ENCODE measurements at places on chromosomes 5 and 9.

GRCh38 chr9:18480662-18481093, 6.7 kb downstream of the ADAMTSL1 start:
- no peak for DNase-seq

- no peak for DNase-seq
Measured at GRCh38 chr9:129676287-129676686, 10.8 kb downstream of the PRRX2 start.

- DNase-seq = no peak
Measured at GRCh38 chr9:130364619-130365322, 80.0 kb upstream of the ASS1 start.

GRCh38 chr5:91443023-91443422, 59.9 kb upstream of the ARRDC3 start:
- DNase-seq = no peak

DNA sequence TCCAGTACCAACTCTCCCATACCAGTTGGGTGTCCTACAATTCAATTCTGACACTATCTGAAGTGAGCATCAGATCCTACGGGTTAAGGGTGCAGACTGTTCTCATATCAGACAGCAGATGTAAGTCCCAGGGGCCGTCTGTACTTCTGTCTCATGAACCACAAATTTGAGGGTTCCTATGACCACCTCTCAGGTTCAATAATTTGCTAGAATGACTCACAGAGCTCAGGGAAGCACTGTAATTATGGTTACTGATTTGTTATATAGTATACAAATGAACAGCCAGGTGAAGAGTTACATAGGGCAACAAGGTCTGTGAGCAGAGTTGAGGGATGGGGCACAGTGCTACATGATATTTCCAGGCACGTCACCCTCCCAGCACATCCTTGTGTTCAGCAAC, 499.1 kb downstream of the DMAC1 start:
- no peak for DNase-seq

- no peak for DNase-seq
Measured at GRCh38 chr9:18707489-18708205, 233.7 kb downstream of the ADAMTSL1 start.

DNA sequence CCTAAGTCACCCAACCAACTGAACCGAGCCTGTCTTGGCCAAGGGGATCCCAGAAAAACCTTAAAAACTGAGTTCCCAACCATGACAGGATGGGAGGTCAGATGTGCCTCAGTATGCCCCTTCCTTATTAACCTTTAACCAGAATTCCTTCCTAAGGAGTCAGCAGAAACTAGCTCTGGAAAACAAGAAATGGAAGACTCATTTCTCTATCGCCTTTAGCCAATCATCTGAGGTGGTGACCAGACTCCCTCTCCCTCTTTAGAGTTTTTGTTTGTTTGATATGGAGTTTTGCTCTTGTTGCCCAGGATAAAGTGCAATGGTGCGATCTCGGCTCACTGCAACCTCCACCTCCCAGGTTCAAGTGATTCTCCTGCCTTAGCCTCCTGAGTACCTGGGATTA, 37.5 kb downstream of the SLC28A3 start:
- DNase-seq = no peak

- DNase-seq = no peak
Measured at GRCh38 chr9:132588098-132588497, 5.7 kb downstream of the BARHL1 start.

GRCh38 chr9:134634667-134635230, 6.9 kb upstream of the COL5A1 start:
- no peak for DNase-seq

GRCh38 chr5:88925692-88926490, 42.9 kb upstream of the MEF2C start:
- no peak for DNase-seq

DNA sequence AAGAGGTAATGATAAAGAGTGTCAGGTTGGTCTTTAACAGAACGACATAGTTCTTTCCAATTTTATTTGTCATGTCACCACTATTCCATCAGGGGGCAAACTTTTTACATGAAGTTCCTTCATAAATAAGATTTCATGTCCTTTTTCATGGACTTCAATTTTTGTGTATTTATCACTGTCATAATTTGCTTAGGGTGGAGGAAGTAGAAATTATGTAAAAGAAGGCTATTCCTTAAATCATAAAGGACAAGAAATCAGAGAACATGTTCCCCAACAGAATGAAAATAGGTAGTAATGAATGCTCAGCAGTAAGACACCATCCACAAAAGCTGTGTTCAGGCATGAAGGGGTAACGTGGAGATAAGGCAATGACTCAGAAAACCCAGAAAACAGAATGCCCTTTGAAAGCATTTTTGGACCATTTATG, 72.7 kb downstream of the ZFAND5 start:
- DNase-seq = no peak

DNA sequence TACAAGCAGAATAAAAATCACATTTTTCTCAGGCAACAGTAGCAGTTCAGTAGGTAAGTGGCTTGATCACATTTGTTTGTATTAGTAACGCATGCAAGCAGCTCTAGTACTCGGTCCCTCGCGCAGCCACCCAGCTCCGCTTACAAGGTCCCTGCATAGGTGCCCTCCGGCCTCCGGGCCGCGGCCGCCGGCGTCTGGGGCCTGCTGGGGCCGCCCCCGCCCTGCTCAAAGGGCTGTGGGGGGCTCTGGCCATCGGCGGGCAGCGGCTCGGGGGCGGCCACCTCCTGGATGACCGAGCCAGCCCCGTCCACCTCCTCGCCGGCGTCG, 50.2 kb upstream of the UBAC1 start:
- DNase-seq = no peak

DNA sequence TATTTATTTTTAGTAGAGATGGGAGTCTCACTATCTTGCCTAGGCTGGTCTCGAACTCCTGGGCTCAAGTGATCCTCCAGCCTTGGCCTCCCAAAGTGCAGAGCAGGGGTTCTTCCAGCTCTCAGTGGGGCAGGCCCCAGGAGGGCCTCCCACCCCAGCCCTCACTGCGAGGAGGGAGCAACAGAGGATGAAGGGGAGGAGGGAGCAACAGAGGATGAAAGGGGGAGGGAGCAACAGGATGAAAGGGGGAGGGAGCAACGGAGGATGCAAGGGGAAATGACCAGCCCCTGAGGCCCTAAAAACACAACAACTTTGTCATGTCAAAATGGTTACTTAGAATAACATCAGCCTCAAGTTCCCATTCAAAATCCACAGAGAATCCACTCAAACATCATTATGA, 10.0 kb downstream of the TRIM14 start:
- no peak for DNase-seq

DNA sequence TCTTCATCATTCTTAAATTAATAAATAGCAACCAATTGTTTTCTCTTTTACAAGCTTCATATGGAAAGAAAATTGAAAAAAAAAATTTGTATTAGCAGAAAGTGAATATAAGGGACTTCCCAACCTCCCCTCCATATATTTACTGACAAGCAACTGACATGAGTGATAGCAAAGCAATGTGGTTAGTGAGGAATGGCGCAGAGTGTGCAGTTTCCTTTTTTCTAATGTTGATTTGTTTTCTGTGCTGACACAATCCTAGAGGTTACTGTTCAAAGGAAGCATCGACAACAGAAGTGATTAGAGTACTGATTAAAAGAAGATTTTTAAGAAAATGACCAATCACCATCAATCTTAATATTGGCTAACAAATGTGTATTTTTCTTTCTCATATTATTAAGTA, 1.7 kb upstream of the PTGER4 start:
- DNase-seq = no peak

DNA sequence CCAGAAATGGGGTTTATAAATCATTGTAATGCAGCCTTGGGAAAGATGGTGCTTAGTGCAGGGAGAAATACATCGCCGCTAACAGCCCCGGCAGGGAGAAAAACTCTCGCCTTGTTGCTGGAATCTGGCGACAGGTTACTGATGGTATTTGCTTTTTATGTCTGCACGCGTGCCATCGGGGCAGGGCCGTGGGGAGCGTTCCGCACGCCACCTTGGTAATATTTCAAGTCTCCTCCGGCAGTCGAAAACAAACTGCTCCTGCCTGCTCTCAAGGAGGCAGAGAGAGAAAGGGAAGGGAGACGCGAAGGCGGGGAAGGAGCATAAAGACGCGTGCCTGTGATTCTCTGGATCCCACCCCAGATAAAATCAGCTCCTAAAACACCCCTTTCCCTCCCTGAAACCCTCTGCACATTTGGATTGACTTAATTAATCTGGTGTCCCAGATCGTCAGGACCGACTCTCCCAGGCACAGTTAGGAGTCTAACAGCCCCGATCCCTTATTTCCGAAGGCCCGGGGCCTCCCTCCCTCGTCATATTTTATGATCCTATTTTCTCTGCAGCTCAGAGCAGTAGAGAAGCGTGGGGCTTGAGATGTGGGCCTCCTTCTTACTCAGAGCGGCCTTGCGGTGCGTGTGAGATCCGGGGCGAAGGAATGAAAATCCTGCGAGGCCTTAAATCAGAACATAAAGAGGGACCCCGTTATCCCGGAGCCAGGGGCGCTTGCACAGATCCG, 47.7 kb downstream of the CFAP77 start:
- DNase-seq = no peak

DNA sequence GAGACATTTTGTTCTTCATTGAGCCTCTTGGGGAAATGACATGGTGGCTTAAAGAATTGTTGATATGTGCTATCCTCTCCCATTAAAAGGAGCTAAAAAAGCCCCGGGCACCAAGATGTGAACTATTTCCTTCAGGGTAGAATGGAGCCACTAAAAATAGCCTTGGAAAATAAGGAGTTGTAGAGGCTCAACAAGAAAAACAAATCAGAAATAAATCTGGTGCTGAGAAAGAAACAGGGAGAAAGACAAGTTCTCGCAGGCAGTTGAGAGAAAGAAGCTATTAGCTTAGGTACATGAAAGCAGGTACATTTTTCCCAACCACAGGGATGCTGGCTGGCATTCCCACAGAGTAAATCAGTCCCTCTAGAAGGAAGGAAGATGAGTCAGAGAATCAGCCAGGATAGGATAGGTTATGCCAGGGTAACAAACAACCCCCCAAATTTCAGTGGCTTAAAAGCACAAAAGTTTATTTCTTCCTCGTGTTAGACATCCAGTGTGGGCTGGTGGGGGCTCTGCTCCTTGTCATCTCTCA, 134.6 kb upstream of the ADRA1B start:
- no peak for DNase-seq

DNA sequence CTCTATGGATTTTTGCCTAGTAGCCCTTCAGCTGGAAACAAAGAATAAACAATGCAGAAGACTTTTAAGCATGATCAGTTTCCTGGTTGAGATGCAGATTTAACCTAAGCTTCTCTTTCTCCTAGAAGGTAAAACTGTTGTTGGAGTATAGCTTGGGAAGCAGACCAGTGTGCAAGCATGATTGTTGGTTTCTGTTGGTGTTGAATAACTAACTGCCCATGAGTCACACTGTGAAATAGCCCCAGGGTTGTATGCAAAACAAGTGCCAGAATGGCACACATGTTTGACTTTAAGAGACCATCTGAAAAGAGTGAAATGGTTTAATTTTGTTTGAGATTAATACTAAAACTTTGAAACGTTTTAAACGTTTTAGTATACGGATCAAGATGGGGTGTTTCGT, 227.1 kb downstream of the ARHGEF28 start:
- DNase-seq = no peak

DNA sequence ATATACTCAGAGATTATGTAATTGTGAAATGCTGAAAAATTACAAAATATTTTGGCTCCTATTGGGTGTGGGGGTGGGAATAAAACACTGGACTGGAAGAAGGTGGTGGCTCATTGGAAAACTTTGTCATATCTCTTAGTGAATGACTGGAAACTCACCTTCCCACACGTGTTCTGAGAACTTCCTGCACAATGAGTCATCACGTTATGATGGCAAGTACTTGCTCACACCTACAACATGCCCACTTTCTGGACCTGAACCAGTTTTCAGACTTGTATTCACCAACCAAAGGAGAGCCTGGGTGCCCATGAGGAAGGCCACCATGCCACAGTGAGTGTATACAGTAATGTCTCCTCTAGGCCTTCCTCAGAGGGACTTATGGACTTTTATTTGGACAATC, 294.8 kb downstream of the ASTN2 start:
- DNase-seq = no peak

GRCh38 chr9:121299467-121300282, 31.7 kb downstream of the GSN start:
- no peak for DNase-seq

DNA sequence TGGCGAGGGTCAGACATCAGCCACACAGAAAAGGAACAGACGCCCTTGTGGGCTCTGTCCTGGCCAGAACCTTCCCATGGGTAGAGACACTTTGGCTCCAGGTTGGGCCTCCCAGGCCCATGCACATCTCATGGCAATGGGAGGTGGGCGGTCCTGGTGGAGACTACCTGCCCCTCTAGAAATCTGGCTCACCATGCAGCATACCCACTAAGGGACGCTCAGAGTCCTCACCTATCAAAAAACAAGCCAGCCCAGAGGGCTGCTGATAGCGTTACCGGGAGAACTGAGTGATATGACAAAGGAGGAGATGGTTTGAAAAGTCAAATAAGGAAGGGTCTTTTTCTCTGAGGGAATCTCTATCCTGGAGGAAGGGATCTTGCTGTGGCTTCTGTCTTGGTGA, 62.1 kb downstream of the C5orf15 start:
- no peak for DNase-seq

- no peak for DNase-seq
Measured at GRCh38 chr5:2983583-2984300, 232.3 kb upstream of the IRX2 start.

DNA sequence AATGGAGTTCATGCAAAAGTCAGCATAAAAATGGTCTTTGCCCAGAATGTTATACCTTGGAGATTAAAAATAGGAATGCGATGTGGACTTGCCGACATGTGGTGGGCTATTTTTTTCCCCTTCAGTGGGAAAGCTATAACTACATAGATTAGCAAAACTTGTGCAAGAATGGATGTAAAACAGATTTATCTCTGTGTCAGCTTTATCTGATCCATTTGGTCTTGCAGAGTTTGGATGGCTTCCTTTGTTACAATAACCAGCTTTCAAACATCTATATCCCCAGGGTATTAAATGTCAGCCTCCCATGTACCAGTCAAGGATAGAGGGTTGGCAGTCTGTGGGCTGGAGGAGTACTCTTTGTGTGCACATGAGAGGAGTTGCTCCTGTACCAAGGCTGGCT, 284.9 kb downstream of the TMEM38B start:
- no peak for DNase-seq

DNA sequence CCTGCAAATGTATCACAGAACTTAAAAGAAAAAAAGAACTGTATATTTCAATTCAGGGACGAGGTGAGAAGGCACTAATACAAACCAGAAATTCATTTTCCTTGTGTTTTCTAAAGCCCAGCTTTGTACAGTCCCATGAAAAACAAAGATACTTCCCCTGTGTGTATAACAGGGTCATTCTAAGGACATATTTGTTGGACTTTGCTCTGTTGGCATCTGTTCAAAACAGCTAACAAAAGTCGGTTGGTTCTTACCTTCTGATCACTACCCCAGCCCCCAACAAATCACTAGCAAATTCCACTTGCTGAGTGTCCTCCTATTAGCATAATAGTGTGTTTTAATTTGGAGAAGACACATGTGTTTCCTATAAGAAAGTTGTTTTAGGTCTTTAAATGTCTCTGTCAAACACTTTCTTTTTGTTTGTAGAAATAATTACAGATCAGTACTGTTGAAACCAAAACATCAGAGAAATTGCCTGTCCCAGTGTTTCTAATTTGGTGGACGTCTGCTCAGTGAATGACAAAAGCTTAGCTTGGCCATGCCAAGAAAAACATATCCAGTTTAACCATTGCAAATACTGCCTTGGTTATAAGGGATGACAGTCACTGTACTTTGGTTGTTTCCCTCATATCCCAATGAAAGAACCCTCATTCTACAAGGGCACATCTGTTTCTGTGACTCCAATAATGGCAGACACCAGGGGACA, 480.5 kb downstream of the EBF1 start:
- no peak for DNase-seq
